ENCODE measurements at places on chromosomes 2 and 18.

DNA sequence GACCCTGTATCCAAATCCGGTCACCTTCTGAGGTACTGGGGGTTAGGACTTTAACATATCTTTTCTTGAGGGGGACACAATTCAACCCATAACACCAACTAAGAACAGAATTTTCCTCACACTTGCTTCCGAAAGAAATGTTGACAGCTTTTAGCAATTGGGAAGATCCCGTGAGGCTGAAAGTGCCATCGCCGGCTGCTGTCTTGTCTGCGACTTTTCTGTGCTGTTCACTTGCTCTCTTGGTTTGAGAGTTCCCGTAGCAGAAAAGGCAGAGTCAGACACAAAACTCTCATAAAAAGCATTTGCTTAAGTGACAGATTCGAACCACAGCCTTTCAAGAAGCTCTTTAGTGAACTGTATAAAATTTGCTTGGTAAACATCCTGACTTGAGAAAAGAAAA is 253.4 kb downstream of the ARHGAP15 start:
- DNase-seq = no peak

- DNase-seq = no peak
Measured at GRCh38 chr18:34494359-34494696, 215.8 kb upstream of the DTNA start.

GRCh38 chr18:40874233-40874632 is 1080.8 kb upstream of the PIK3C3 start:
- no peak for DNase-seq

DNA sequence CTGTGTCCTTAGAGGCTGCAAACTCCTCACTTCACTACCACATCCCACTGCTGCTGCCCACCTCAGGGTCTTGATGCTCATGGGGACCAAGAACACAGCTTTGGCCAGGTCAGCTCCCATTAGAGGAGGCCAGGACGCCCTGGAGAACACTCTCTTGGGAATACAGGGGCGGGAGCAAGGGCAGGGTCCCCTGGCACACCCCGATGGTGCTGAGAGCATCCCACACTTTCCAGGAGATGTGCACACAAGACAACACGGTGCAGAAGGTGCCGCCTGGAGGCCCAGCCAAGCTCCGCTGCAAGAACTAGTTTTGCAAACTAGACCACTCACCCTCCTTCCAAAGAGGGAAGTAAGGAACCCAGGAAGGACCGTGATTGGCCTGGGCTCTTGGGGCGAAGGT is 304.4 kb upstream of the SALL3 start:
- DNase-seq = no peak

DNA sequence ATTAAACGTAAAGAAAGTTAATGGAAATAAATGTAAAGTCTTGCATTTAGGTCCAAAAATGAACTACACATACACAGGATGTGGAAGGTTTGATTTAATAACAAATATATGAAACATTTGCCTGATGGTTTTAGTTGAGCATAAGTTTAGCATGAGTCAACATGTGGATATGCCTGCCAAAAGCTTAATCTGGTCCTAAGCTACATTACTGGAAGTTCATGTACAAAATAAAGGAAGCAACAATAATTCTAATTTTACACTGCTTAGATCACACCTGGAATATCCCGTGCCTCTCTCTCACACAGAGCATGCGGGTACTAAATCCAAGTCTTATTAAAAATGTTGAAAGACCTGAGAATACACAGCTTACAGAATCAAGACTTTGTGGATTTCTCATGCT is 276.5 kb upstream of the NRP2 start:
- DNase-seq = no peak

DNA sequence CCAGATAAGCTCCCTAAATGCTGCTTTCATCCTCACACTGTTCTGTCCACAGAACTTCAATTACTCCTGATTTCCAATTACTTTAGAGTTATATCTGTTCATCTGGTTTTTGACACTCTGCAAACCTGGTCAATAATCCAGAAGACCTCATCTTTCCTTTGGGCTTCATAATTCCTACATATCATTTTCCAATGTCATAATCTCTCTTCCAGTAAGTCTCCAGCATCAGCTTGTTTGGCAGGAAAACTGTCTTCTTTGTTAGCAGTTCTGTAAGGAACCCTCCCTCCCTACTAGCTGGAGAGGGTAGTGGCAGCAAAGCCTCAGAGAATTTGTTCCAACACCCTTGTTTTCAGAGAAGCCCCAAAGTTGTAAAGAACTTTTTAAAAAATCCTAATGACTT is 11.9 kb upstream of the SLC14A1 start:
- DNase-seq = no peak

DNA sequence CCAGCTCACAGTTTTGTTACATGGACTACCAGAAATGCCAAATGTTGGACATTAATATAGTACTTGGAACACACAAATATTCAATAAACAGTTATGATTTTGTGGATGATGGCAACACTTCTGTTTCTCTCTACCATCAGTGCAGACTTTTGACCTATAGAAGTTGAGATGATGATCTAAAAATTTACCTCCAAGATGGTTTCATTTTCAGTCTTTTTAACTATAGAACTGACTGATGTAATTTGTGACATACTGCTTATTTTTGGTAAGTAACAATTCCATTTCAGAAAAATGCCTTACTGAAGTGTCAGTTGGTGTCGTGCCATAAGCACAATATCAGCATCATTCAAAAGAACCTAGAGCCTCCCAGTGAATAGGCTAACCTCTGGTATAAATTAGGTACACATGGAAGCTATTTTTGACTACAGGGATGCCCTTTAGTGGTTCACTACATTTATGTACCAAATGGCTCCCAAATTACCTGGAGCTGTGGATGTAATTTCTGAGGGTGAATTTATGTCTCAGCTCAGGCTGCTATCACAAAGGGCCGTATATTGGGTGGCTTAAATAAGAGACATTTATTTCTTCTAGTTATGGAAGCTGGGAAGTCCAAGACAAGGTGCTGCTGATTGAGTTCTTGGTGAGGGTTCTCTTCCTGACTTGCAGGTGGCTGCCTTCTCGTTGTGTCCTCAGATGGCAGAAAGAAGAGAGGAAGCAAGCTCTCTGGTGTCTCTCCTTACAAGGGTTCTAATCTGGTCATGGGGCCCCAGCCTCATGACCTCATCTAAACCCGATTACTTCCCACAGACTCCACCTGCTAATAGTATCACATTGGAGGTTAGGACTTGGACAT is 66.5 kb downstream of the ALPK2 start:
- DNase-seq = no peak

DNA sequence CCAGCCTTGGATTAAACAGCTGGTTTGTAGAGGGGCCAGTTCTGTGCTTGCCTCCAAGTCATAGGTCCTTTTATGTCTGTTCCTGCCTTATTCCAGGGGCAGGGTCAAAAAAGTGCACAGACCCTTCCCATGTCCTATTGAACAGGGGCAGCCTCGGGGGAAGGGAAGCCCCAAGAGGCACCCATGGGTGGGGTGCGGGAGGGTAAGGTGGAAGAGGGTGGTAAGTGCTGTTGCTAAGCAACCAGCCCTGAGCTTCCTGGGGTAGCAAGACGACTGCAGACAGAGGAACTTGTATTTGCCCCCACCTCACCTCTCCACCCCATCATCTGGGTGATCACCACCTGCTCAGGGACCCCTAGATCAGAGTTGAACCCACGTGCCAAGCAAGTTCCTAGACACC is 7.7 kb downstream of the DNMT3A start:
- no peak for DNase-seq

DNA sequence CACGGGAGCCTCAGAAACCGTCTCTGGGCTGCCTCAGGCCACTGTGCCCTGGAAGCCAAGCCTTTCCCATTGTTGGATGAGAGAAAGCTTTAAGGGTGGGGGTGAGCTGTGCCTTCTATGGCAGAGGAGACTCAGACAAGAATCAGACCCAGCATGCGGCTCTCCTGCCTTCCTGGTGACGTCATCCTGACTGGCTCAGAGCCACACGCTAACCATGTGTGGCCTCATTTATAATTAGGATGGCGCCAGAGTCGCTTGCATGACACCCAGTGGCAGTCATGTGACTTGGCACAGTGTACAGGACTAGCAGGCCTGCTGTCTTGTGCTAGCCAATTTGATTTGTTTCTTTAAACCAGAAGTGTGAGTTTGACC is 99.1 kb downstream of the SH3BP4 start:
- DNase-seq = no peak

DNA sequence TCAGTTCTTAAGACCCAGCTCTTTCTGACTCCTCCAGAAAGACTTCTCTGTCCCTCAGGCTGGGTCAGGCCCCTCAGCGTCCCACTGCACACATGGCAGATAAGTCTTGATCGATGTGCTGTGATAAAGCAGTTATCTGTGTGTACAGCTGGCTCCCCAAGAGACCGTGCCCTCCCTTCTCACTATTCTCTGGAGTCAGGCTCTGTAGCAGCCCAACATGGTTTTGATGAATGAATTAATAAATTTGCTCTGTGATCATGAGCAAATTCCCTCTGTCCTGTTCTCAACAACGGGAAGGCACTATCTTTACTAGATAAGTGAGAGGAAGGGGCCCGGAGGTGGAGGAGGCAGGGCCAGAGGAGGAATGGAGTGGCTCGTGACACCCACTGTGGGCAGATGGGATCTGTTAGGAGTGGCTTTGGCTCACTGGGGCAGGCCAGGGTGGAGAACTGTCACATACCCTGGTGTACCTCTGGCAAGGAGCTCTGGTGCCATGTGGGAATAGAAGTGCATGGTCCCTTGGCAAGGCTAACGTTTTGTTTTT is 48.3 kb downstream of the ZFP36L2 start:
- no peak for DNase-seq

GRCh38 chr18:58748899-58749595 is 77.8 kb downstream of the MALT1 start:
- no peak for DNase-seq

GRCh38 chr18:22114526-22115321 is 54.7 kb upstream of the GATA6 start:
- DNase-seq = no peak

- DNase-seq = no peak
Measured at GRCh38 chr2:191010887-191011885, 2.8 kb downstream of the STAT1 start.

DNA sequence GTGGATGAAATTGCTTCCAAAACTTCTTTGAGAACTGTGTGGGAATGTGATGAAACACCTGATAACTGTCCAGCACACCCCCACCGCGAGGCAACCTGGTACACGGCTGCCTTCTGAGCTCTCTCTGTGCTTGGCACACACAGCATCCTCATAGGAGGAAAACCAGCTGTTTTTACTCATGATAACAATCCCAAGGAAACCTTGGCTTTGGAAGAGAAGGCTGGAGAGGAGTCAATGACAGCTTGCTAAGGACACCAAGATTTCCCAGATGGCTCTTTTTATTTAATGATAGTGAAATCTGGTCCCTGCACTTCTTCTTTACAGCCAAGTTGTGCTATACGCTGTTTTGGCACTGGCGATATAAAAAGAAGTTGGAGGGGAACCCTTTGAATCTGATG is 232.5 kb upstream of the FN1 start:
- no peak for DNase-seq

- no peak for DNase-seq
Measured at GRCh38 chr2:26936855-26937254, 33.6 kb upstream of the MAPRE3 start.

GRCh38 chr2:18454692-18455235 is 105.7 kb downstream of the RDH14 start:
- DNase-seq = no peak

DNA sequence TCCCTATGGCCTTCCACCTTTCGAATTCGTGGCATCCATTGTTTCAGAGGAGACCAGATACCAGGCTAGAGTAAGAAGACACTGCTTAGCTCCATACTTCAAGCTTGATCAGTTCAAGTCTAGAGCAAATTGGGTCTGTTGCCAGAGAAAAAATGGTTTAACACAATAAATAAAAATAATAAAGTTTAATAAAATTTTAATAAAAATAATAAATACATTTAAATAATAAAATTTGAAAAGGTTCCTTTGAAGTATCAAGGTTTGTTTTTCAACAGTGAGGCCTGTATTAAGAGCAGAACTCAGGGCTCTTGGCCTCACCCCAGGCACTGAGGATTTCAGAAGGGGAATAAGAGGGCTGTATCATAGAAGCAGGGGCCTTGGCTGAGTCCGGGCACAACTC is 105.6 kb upstream of the REV1 start:
- DNase-seq = no peak

DNA sequence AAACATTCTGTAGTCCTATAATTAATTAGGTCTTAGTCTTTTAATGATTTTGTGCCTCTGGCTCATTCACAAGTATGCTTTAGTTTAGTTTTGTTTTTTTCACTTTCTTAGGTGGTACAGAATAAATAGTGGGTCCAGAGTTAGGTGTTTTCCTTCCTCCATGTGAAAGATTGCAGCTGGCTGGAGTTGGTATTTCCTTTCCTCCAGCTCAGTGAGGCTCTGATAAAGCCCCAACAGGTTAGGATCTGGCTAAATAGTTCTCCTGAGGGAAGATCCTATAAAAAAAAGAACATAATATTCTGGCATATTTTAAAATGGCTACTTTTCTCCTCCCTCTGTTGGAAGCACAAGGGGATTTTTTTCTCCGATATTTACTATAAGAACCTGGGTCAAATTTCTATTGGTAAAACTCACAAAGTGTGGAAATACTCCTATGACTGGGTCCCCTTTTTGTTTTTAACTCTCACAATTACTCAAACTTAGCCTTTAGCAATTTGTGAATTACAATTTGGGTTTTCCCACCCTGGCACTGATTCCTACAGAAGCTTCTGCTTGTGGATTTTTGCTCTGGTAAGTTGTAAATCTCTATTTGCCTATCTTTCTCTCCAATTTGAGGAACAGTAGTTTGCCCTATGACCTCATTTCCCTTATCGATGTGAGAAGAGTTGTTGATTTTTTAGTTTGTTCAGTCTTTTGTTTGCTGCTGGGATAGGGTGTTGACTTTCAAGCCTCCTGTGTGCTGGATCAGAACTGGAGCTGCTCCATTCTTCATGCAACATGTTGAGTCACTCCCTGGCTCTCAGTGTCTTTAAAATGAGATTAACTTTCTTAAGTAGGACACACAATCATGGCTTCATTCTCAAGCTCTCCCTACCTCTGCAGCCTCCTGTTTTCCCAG is 500.9 kb downstream of the RNF144A start:
- no peak for DNase-seq

GRCh38 chr2:169362118-169362893 is at the start of gene LRP2:
LRP2 (minus strand) TSS chr2:169362534; CDS start chr2:169362399, 135 bp downstream.
- DNase-seq = peak; percentile 29

DNA sequence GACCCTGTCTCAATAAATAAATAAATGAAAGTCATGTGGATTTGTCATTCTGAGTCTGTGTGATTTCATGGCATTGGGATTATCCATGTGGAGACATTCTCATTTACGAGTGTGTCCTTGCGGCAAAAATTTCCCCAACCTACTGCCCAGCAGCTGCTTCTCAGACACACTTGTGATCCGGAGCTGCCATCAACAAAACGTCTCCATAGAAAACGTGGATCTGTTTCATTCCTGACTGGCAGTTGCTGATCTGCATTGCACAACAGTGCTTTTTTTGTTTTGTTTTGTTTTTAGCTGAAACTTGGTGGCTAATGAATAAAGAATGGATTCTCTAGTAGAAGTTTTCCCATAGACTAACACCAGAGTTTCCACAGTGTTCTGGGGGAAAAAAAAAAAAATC is 74.7 kb downstream of the TGIF1 start:
- DNase-seq = no peak

- no peak for DNase-seq
Measured at GRCh38 chr2:17375262-17375661, 143.0 kb downstream of the RAD51AP2 start.

Measured in stimulated activated CD4-positive, alpha-beta T cell treated with anti-CD3 and anti-CD28 coated beads, Interleukin-4, amount 100 ng/mL, for 1 hour (primary cell).